ENCODE measurements at places on chromosomes 4 and X.

- DNase-seq: peak; percentile 40
Observed at GRCh38 chrX:24241822-24242648, 71.8 kb downstream of the SUPT20HL2 start.

GRCh38 chr4:39571054-39571453, 43.8 kb upstream of the UGDH start:
- DNase-seq: no peak

GRCh38 chr4:75107755-75108612, 175.1 kb downstream of the PARM1 start:
- DNase-seq: no peak

DNA sequence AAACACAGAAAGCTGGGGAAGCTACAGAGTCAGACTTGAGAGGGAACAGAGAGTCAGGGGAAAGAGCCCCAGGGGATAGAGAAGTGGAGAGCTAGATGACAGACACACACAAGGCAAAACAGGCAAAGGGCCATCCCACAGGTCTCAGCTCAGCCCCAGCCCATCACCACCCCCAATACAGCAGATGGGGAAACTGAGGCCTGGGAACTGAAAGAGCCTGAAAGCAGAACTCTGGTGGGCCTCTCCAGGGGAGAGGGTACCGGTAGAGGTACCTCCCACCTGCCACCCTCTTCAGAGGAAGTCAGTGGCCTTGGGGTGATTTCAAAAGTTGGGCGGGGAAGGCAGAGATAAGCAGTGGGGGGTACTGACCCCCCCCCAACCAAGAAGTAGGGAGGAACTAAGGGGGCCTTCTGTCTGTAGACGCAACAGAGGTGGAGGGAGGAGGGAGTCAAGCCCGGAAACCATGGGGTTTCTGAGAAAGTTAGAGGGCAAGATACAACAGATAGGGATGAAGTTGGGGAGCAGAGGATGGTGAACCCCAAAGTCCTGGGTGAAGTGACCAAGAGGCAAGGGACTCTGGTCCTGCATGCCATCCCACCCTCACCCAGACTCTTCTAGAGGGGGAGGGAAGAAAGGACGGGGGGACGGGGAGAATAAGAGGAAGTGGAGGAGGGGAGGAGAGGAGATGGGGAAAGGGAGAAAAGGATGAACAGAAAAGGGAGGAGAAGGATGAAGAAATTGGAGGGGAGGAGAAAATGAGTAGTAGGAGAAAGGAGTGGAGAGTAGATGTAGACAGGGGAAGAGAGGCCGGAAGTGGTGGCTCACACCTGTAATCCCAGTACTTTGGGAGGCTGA, 3.2 kb downstream of the GATA1 start:
- DNase-seq: no peak

GRCh38 chr4:60822986-60823385, 377.1 kb upstream of the ADGRL3 start:
- DNase-seq: peak; percentile 70

DNA sequence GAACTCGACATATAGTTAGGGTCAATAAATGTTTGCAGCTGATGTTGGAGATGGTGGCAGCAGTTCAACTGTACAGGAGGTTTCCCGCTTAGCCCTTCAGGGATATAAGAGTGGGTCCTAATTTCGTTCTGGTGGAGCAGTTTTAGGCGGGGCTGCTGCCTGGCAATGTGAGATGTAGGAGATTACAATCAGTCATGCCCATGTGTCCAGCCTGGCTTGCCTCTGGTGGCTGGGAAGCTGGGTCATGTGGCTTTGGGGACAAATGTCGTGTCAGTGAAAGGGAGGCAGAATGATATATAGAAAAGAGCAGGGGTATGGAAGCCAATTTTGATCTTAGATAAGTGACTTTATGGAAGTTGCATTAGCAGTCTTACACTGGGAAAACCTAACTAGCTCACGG, 129.4 kb downstream of the CLCN4 start:
- DNase-seq: no peak

DNA sequence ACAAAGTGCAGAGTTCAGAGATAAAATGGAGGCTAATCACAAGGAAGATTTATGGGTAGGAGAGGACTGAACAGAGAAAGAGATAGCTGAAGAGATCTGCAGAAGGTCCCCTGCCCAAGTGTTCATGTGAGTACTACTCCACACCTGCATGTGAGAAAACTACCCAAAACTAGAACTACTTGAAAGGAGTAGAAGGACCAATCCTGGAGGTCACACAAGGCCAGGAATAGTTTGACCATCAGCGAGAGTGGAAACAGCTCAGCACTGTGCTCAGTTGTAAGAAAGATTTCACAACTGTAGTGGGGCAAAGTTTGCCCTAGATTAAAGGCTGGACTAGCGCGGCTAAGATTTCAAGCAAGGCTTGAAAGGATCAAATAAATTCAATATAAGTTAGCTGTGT, 422.7 kb upstream of the LCORL start:
- no peak for DNase-seq

DNA sequence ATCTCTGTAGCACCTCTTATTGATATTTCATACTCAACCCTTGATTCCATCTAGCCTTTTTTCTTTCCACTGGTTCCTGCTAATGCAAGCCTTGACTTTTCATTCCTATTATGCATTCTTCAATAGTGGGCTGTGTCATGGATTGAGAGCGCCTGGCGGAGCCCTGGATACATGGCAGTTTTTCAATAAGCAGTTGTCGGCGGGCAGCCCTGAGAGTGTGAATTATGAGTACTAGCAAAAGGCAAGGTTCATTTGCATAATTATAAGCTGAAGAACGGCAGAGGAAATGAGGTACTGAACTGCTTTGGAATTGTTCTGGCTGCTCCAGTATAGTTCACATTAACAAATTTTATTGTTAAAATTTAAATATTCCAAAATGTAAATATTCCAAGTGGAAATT, 339.7 kb upstream of the VCX start:
- DNase-seq: no peak

GRCh38 chr4:118265312-118266144, 87.3 kb downstream of the PRSS12 start:
- no peak for DNase-seq

GRCh38 chr4:30722092-30722358, 1.9 kb downstream of the PCDH7 start:
- DNase-seq: no peak

DNA sequence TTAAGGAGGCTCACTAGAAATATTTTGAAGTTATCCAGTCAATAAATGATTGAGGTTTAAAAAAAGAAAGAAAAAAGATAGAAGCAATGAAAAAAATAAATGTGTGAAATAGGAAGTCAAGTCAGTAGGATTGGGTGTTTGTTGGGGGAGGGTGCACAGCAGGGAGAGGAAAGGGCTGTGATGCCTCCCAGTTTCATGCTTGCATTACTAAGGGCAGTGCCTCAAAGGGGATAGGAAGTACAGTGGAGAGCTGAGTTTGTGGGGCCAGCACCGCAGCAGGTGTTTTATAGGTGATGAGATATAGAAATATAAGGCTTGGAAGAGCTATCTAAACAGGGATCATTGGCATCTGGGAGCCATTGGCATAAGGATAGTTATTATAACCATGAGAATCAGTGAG, 919.2 kb downstream of the STIM2 start:
- DNase-seq: no peak

GRCh38 chrX:10628906-10629305, 8.5 kb upstream of the MID1 start:
- no peak for DNase-seq

GRCh38 chr4:153519687-153520086, 53.5 kb downstream of the TMEM131L start:
- DNase-seq: no peak

DNA sequence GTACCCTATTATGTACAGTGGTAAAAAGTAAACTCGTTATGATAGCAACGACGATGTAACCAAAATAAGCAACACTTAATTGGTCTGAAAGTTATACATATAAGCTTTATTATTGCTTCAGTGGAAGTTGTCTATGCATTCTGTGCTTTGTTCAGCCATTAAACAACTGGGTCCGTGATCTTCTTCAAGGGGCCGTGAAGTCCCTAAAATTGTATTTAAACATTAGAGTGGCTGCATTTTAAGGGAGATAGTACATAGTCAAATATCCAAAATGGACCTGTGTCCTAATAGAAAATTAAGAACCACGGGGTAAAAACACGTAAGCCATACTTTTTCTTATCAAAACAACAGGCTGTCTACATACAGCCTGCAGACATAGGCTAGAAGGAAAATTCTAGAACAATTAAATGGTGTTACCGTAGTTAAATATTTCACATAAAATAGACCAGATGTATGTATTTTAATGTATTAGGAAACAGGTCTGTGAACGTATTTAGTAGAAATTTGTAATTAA, 2.1 kb downstream of the GUCY1A1 start:
- no peak for DNase-seq

GRCh38 chr4:182010876-182011275, 232.3 kb upstream of the TENM3 start:
- no peak for DNase-seq

GRCh38 chr4:48752726-48753125, 27.4 kb downstream of the FRYL start:
- no peak for DNase-seq

DNA sequence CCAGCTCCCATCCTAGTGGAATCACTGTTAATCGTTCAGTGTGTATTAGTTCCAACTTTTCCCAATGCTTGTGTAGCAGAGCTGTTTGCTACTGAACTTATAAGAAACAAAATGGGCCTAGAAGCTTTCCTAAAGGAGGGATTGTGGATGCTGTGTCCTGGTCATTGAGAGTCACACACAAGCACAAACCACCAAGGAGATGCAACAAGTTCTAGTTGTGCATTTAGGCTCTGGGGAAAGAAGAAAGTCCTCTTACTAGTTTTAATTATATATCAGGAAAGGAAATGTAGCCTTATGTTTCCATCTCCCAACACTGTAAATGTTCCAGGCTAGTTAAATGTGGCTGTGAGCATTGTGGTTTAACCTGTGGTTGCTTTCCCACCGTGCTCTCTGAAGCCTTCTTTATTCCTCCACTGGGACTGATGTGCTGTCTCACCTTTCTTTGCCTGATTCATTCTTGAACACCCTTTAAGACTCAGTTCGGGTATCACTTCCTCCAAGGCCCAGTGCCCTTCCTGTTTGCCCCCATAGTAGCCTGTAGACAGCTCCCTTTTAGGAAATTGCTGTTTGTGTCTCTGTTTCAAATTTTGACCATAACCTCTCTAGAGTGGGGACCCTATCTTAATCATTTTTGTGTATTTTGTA, 34.3 kb downstream of the ATP10D start:
- DNase-seq: no peak

DNA sequence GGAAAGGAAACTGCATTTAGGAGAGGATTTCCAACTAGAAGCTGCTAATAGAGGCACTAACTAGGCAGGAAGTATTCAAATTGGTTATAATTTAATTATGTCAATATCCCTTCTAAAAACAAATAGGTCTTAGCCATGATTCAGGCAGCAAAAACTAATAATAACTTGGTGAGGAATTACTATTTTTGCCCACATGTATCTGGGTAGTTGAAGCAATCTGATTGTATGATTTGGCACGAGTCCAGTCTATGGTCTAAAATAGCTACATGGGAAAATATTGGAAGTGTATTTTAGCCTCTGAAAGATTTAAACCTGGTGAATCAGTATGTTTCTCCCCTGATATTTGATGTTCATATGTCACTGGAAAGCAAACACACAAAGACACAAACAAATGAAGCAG, 62.2 kb downstream of the MFAP3L start:
- no peak for DNase-seq

DNA sequence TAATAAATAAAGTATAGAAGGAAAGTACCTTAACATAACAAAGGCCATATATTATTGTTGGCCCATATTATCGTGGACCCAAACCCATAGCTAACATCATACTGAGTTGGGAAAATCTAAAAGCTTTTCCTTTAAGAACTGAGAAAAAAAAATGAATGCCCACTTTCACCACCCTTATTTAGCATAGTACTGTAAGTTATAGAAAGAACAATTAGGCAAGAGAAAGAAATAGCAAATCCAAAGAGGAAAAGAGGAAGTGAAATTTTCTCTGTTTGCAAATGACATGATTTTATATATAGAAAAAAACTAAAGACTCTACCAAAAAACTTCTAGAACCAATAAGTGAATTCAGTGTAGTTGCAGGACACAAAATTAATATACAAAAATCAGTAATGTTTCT, 1854.6 kb downstream of the PCDH7 start:
- no peak for DNase-seq
